ENCODE measurements at places on chromosomes 1 and 21. TPM values are rescaled to one million over a fixed set of nuclear protein-coding genes. Genes with fewer than 3 reads are reported as not detected.

GJB4 gene
- polyA plus RNA-seq: not detected

PRAMEF10 gene
- polyA plus RNA-seq: not detected

TIAM1 gene
- polyA plus RNA-seq: 4.6 TPM

GNG12 gene
- 46.1 TPM for polyA plus RNA-seq

PTGFR gene
- polyA plus RNA-seq: 2.4 TPM

CD1E gene
- polyA plus RNA-seq: not detected

ARHGAP29 gene
- 15.9 TPM for polyA plus RNA-seq

CASQ2 gene
- 2.6 TPM for polyA plus RNA-seq

ORC1 gene
- 0.37 TPM for polyA plus RNA-seq

AGBL4 gene
- 1.5 TPM for polyA plus RNA-seq

GSTM5 gene
- polyA plus RNA-seq: 9.1 TPM

GRCh38 chr1:89391686-89392085 lies 27.8 kb downstream of the GBP6 start:
- DNase-seq: no peak

GRCh38 chr1:116855773-116856201 lies 53.9 kb upstream of the PTGFRN start:
- DNase-seq: no peak

- DNase-seq: no peak
These were observed 25.1 kb downstream of the IRF2BP2 start for GRCh38 chr1:234584926-234585325.

DNA sequence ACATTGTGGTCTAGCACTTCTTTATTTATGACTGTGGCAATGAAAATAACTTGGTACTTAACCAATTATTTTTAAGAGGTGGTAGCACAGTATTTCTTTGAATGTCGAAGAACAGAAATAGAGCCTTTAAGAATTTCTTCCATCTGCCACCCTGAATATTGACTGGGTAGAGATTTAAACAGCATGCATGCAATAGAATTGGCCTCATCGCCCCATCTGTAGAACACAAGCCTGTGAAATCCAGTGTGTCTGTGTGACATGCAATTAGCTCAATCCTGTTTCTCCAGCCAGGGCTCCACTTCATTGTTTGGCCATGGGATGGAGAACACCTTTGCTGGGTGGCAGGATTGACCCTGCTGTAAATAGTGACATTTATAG lies 17.1 kb upstream of the KLHDC8A start:
- no peak for DNase-seq

DNA sequence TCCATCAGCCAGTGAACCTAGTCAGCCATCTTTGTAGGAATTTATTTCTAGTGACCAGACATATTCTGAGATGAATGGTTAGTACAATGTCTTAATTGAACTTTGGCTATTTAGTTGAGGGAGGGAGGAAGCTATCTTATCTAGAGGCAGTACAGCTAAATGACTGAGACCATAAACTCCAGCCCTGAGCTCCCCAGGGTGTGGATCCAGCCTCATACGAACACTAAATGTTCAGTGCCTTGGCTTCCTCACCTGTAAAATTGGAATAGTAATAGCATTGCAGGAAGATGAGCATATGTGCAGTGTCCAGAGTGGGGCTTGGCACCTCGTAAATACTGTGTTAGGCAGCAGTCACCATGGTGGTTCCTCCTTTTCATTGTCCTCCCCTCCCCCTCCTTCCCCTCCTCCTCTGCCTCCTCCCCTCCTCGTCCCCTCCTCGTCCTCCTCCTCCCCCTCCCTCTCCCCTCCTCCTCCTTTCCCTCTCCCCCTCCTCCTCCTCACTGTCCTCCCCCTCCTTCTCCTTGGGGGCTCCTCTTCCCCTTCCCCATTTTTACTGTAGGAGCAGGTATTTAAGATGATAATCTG lies 108.2 kb downstream of the GALNT2 start:
- peak; percentile 39 for DNase-seq

DNA sequence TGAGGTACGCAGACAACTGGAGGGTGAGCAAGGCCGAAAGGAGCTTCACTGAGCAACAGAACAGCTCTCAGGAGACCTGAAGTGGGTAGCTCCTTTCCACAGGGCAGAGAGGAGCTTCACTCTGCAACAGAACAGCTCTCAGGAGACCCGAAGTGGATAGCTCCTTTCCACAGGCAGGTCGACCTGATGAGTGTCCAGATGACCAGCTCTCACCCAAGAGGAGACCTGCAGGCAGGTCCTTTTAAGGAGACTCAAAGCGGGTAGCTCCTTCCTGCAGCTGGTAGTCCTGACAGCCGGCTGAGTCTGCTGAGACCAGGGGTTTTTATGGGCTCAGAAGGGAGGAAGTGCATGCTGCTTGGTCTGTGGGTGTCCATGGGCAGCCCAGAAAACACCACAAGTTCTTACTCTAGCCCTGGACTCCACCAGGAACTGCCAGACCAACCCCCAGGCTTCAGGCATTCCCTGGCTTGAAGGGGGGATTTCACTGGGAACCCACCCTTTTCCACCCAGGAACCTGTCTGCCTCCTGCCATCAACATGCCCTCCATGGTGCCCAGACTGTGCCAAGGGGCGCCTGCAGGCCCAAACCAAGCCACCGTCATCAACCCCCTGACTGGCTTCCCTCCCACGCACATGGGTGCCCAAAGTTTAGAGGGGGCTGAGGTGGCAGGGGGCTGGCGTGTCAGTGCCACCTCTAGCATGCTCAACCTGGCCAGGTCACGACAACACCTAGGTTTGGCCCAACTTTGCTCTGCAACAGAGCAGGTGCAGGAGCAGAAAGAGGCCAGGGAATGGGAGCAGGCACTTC lies 43.6 kb downstream of the ZBTB8OS start:
- no peak for DNase-seq

- no peak for DNase-seq
These were observed 84.6 kb downstream of the GPR88 start for GRCh38 chr1:100622506-100622905.

DNA sequence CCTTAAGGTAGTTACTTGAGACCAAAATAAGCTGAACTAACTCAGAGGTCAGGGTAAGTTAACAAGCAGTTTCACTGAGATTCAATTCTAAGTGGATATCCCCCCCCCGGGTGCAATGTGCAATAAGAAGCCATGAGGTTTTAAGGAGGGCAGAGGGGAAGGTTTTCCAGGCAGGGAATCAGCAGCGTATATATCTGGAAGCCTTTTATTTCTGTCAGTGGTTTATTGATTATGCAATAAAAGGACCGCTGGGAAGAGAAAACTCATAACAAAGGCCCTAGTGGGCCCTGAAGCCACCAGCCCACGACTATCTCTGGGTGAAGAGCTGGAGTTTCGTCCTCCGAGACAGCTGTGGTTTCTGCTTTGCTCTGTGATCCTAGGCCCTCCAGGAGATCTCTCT lies 53.1 kb upstream of the CTPS1 start:
- no peak for DNase-seq

GRCh38 chr21:41923631-41924367 lies 30.0 kb downstream of the C2CD2 start:
- no peak for DNase-seq

DNA sequence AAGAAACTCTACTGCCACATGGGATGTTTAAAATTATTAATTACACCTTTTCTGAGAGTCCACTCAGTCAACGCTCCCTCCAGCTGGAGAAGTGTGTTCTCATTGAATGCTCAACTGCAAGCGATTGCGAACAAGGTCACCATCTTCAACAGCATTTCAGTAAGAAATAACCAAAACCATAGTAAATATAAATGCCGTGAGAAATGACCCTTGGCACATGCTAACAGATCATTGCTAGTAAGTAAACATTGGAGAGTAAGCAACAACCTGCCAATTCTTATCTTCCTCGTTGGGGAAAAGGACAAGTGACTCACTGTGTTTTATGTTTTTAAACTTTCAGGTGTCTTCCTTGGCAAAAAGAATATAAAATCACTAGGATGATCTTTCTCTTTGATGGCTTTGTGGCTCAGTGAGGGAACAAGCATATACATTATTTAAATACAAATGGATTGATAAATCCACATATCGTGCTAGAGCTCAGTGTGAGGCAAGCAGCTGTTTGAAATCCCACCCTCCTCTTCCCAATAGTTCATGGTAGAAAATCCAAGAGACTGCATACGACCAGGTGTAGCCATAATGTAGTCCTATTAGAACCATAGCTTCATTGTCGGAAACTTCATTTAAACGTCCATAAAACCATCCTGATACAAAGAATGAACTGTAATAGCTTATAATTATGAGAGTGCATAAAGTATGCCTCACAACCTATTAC lies 214.6 kb downstream of the GRIK1 start:
- no peak for DNase-seq

GRCh38 chr1:90945287-90945686 lies 76.5 kb downstream of the ZNF644 start:
- no peak for DNase-seq

DNA sequence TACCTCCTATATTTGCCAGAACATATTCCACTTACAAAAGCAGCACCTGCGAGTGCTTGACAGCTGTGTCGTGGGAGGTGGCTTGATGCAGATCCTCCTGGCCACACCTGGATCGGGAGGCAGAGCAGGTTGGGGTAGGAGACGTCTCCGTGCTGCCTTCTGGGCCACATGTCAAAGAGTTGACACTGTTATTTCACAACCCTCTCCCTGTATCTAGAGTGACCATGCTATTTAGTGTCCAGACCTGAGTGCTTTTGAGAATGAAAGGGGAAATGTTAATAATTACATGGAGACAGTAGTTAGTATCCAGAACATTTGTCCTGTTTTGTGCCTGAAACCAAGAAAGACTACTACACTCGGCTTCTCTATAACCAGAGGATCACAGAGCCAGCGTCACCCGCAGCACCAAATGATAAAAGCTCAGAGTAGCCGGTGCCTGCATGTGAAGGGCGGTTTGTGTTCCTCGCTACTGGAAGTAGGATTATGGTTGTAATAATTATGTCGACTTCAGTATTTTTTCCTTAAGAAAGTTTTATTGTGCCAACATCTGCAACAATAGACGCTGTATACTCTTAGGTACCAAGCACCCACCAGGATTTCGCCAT lies 77.1 kb downstream of the GALNT2 start:
- DNase-seq: no peak

GRCh38 chr21:42016364-42016985 lies 6.3 kb upstream of the ZBTB21 start:
- no peak for DNase-seq

- DNase-seq: no peak
These were observed 63.5 kb downstream of the MAP3K7CL start for GRCh38 chr21:29193901-29194300.

DNA sequence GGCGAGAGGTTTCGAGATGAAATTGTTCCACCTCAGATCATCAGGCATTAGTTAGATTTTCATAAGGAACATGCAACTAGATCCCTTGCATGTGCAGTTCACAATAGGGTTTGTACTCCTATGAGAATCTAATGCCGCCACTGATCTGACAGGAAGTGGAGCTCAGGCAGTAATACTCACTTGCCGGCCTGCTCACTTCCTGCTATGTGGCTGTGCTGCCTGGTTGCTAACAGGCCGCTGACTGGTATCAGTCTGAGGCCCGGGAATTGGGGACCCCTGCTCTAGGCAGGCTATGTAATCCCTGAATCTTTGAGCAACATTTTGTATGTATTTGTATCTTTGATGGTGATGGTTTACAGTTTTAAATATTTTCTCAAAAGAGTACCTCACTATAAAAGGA lies 32.5 kb downstream of the XKR8 start:
- no peak for DNase-seq

DNA sequence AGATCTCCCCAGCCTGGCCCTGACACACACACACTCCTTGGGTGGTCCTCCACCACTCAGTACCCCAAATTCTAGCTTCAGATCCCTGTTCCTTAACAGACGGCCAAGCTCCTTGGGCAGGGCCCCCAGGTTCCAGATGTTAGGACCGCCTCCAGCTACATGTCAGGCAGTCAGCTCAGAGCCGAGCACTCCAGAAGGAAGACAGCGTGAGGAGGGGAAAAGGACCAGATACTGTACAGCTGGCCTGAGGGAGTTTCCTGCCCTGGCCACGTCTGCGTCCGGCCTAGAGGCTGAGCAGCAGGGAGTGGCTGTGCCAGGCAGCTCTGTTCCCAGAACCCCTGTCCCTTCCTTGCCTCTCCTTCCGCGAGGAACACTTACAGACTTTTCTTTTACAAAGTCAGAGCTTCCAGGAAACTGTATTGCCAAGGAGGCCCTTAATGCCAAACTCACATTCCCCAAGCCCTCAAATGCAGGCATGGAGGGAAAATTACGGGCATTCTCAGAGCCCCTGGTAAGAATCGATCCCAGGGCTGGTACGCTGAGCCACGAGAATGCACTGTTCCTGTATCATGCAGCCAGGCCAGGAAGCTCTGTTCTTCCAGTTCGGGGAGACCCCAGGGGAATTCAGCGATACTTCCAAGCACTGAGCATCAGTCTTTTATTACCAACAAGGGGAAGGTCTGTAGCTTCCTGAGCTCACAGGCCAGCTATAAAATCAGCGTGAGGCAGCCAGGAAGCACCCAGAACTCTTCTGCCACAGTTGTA lies 45.2 kb upstream of the CNTN2 start:
- peak; percentile 35 for DNase-seq

GRCh38 chr1:7940745-7941436 lies at the start of gene TNFRSF9:
Gene TNFRSF9 (minus strand): TSS chr1:7940839. CDS start chr1:7939994, 845 bp downstream.
- no peak for DNase-seq

- no peak for DNase-seq
These were observed 709.9 kb downstream of the KCNT2 start for GRCh38 chr1:195898373-195898772.

GRCh38 chr1:204241914-204242313 lies 28.1 kb upstream of the GOLT1A start:
- DNase-seq: no peak

- no peak for DNase-seq
These were observed 25.0 kb downstream of the EPHA2 start for GRCh38 chr1:16130827-16131226.

DNA sequence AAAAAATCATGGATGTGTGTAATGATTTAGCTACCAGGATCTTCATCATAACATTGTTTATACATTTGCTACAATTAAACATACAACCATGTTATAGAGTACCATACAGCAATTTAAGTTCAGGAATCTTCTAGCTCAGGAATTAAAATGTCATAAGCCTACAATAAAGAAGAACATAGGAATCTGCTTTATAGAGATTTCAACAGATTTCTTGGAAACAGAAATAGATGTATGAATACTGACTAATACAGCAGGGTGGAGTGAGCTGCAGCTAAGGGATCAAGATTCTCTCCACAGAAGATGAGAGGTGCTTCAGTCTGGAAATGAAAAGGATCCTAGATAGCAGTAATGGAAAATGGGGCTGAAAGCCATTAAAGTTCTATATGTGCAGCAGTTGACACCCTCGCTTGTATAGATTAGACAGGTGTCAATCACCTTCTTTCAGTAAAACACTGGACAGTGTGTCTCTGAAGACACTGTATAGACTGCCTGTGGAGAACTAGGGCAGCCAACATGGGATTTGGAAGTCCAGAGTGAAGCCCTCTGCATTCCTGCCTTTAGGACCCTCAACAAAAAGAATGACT lies 73.9 kb downstream of the DNTTIP2 start:
- DNase-seq: no peak

Data from kidney (tissue), 22 donors.